ENCODE measurements at places on chromosomes 16 and 17.

- peak; percentile 88 for DNase-seq
These were observed 8.0 kb downstream of the TLCD3A start for GRCh38 chr17:740240-741017.

DNA sequence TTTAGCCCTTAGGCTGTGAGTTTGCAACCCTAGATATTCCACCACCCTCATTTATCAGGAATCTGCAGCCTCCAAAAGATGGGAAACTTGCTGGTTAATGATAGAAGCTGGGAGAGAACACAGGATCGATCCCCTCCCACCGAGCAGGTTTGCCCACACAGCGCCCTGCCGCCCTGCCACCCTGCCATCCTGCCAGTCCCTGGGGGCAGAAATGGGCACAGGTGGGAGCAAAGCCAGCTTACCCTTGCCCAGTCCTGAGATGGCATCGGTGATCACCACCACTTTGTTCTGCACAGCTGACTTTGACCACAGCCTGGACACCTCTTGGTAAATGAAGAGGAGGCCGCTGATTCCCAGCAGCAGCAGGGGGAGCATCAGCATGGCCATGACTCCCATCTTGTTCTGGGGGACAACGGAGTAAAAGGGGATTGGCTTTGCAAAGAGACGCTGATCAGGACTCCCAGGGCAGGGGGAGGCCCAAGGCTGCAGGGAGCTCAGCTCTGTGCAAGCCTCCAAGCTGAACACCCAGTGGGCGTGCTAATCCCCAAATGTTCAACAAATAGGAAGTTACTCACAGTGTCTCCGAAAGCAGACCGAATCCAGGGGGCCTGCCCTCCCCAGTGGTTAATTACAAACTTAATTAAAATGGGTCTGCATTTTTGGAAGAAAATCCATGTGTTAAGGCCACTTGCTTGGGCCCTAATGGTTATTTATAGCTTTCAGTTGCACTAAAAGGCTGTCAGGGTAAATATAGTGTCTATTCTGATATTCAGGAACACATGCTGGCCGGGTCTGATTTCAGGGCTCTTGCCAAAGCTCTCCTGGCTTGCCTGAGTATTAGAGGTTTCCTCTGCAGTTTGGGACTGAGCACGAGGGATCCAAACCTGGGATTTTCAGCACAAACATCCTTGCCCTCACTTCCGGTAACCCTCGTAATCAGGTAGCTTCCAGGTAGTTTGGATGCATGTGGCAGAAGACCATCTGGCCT is at the start of gene DHRS7C:
DHRS7C (minus strand) TSS at position 704 of the 988 bp plus-strand sequence; CDS start at position 396, 308 bp downstream.
- DNase-seq, result no peak

DNA sequence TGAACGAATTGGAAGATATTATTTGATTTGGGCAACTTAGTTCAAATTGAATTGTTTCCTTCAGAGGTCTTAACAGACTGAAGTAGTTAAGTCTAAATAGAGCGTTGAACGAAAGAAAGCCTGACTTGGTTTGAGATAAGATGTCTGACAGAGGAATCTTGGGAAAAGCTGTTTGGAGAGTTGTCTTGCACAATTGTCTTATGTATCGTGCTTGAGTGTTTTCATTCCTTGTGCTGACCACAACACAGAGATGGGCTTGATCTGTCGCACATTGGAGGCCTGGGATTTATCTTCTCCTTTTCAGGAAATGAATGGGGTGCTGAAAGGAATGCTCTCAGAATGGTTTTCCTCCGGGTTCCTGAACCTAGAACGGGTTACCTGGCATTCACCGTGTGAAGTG is 7.8 kb downstream of the MLYCD start:
- DNase-seq, result no peak

- no peak for DNase-seq
These were observed 5.8 kb downstream of the SOCS1 start for GRCh38 chr16:11250091-11250785.

GRCh38 chr17:7113273-7114071 is 1.1 kb downstream of the ASGR2 start:
- DNase-seq, result no peak

GRCh38 chr16:81214745-81215166 is 23.7 kb upstream of the BCO1 start:
- DNase-seq, result no peak

GRCh38 chr17:2398182-2398581 is 2.7 kb downstream of the MNT start:
- no peak for DNase-seq

GRCh38 chr17:8022360-8023003 is 16.4 kb upstream of the ALOX15B start:
- DNase-seq, result no peak

DNA sequence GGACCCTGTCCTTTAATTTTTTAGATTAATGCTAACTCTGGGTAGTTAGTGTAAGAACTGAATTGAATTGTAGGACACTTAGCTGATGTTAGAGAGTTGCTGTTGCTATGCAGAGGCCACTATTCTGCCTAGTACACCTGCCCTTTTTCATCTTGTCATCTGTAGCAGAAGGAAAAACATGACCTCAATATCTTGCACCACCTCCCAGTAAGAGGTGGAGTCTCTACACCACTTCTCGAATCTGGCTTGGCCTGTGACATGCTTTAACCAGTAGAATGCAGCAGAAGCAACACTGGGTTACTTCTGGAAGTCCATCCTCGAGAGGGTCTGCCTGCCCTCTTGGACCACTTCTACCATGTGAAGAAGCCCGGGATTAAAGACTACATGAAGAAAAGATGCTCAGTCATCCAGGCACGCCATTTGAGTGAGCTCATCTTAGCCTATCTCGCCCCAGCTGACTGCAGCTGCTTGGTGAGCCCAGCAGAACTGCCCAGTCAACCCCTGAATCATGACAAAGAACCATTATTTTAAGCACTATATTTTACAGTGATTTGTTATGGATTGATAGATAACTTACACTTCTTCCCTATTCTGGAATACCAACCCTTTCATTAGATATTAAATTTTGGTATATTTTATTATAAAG is 153.5 kb downstream of the MYO1D start:
- no peak for DNase-seq

- no peak for DNase-seq
These were observed at the start of gene ZNF423 for GRCh38 chr16:49855822-49856671. ZNF423 (minus strand) TSS chr16:49856112; CDS start chr16:49855774, 338 bp downstream.

DNA sequence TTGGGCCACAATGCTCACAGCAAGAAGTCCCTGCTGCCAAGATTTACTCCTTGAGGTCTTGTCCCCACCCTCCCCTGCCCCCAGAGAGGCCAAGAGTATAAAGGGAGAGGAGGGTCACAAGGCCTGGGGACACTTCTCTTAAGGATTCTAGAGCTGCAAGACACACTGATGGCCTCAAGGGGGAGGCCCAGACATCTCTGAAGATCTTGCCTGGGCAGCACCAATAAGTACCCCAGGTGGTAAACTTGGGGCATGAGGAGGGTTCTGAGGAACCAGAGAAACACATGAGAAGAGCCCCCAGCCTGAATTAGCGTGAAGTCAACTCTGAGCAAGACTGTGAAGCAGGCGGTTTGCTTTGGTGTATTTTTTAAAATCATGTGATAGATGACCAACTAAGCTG is 26.8 kb upstream of the MTMR4 start:
- DNase-seq, result no peak

- no peak for DNase-seq
These were observed 156.8 kb upstream of the TNRC6C start for GRCh38 chr17:77801545-77802332.

- peak; percentile 8 for DNase-seq
These were observed at the start of gene PRAC2 for GRCh38 chr17:48722915-48723422. PRAC2 (plus strand) TSS chr17:48723185; CDS start chr17:48724411, 1,226 bp downstream.

GRCh38 chr17:12759090-12759489 is 30.2 kb upstream of the ARHGAP44 start:
- no peak for DNase-seq

- no peak for DNase-seq
These were observed 1.4 kb downstream of the PLD6 start for GRCh38 chr17:17204635-17205231.

DNA sequence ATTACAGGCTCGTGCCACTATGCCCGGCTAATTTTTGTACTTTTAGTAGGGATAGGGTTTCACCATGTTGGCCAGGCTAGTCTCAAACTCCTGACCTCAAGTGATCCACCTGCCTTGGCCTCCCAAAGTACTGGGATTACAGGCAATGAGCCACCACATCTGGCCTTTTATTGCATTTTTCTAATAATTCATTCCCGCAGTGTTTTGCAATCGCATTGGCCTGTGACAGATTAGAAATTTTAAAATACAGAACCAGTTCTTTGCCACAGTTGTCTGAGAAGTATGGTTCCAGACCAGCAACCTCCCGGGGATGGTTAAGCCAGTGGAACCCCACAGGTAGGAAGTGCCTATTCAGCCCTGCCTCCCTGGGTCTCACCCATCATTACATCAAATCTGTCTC is 3.2 kb upstream of the CRHR1 start:
- no peak for DNase-seq

DNA sequence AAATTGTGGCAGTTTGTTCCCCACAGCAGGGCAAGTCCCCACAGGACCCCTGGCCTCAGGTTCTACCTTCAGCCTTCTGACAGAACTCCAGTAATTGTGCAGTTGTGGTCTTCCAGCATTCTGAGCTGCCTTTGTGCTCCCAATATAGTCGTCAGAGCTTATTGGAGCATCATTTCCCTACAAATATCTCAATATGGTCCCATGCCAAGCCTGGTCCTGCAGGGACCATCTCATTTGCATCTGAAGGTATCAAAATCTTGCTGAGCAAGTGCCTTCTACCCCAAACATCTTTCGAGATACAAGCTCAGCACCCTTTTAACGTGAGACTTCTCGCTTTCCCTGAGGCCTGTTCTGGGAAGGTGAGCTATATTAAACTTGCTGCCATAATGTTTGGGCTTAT is 333.9 kb upstream of the CDH11 start:
- no peak for DNase-seq

GRCh38 chr17:77728474-77728795 is 230.1 kb upstream of the TNRC6C start:
- no peak for DNase-seq

GRCh38 chr16:49362230-49362629 is 11.4 kb upstream of the C16orf78 start:
- DNase-seq, result no peak

DNA sequence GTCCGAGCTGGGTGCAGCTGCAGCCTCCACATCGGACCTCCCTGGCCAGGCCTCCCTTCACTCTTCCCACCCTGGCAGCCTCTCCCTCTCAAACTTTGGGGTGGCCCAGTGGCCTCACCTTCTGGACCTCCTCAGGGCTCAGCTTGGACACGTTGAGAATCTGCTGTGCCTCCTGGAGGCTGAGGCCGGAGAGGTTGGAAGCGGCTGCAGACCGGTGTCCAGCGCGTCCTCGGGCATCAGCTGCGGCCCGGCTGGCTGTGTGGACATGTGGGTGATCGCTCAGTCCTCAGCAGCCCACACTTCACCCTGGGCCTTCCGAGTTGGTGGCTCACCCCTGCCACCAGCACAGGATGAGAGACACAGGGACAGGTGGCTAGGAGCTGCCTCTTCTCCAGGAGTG is 9.9 kb downstream of the PAM16 start:
- no peak for DNase-seq

- DNase-seq, result peak; percentile 95
These were observed 170.7 kb downstream of the CYB561 start for GRCh38 chr17:63275318-63275970.

GRCh38 chr17:45170931-45171337 is 9.3 kb downstream of the HEXIM2 start:
- peak; percentile 67 for DNase-seq

DNA sequence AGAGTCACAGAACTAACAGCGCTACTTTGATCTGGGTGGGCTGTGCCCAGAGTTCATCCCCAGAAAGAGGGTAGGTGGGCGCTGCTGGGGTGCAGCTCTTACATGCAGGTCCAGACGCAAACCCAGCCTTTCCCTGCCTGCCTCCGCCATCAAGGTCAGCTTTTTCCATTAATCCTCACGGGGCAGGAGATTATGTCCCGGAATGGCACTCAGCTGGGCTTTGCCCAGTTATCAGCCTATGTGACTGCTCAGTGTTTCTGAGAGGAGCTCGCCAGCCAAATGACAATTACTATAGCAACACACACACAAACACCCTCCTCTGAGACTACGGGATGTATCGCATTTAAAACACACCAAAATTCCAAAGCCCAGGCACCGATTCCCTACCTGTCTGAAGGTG is 20.1 kb downstream of the GLYR1 start:
- no peak for DNase-seq

DNA sequence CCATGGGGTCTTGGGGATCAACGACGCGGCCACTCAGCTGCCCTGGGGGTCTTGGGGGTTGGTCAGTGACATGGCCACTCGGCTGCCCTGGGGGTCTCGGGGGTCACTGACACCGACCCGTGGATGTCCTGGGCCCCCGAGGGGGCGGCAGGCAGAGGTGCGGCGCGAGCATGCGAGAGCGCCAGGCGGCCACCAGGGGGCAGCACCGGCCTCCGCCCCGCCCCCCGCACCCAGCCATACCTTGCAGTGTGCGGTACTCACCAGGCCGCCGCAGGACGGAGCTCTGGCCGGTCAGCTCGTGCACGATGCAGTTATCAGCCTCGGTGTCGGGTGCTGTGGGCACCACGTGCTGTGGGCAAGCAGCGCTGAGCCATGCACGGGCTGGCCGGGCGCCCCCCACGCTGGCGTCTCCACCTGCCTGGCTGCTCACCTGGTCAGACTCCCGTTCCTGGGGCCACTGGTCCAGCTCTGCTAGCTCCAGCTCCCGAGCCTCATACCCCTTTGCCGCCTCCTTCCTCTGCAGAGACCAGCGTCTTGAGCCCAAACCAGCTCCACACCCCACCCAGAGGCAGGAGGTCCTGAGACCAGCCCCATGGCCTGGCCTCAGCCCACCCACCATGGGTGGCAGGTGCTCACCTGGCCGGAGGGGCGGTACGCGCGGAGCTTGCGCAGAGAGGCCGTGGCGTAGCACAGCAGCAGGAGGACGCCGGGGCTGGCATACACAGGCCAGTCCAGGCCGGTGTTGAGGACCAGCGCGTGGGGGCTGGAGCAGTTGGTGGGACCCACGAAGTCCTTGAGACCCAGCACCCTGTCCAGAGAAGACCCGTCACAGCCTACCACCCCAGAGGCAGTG is 31.2 kb downstream of the CTU2 start:
- DNase-seq, result peak; percentile 64

DNA sequence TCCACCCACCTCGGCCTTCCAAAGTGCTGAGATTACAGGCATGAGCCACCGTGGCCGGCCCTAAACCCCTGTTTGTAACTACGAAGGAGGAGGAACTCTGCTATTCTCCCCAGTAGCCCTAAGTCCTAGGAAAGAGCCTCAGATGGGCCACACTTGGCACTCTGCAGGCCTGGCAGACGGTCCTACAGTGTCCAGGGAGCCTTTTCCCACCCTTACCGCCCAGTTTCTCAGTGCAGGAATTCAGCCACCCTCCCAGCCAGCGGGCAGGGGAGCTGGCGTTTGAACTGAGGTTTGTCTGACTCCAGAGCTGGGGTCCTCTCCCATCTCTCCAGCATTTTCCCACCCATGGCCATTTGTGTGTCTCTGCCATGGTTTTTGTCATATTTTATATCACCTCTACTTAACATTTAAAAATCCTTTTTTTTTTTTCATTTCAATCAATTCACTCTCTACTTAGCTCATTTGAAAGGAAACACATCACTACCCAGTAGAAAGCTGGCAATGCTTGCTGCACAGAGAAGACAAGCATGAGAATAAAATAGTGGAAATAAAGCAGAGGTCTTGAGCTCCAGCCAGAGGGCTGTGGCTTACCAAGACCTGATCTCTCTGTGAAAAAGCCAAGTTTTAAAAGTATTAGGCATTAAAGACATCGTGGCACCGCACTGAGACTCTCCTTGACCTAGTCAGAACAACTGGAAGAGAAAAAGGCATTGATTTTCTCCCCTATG is 34.9 kb downstream of the BCO1 start:
- no peak for DNase-seq

- no peak for DNase-seq
These were observed 31.5 kb upstream of the NOL11 start for GRCh38 chr17:67686241-67686640.

Data from CD14-positive monocyte (primary cell).